ENCODE measurements at places on chromosomes 4 and X. TPM values are rescaled to one million over a fixed set of nuclear protein-coding genes. Genes with fewer than 3 reads are reported as not detected.
A peak's percentile ranks its signal among the peaks of the same experiment; 100 is the strongest.

The NIPAL1 gene
- 24.1 TPM for total RNA-seq

GRCh38 chr4:174318829-174319764 is 35.4 kb downstream of the CEP44 start:
- peak; percentile 13 for DNase-seq

DNA sequence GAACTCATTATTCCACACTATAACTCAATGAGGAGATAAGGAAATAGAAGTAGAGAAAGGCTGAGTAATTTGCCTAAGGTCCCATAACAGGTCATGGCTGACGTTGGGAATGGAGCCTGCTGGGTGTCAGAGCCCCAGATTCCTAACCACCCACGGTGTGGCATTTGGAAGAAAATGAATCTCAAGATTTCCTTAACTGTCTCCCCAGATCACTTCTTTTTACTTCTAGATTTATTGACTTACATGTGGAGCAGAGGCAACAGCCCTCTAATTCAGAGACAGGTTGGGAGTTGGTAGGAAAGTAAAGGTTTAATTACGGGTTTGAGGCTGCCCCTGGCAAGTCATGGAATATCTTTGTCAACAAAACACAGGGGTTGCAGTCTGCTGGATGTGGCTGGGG is 134.0 kb downstream of the ARHGAP10 start:
- no peak for DNase-seq

GRCh38 chrX:154507673-154508383 is 8.2 kb downstream of the FAM3A start:
- no peak for DNase-seq

DNA sequence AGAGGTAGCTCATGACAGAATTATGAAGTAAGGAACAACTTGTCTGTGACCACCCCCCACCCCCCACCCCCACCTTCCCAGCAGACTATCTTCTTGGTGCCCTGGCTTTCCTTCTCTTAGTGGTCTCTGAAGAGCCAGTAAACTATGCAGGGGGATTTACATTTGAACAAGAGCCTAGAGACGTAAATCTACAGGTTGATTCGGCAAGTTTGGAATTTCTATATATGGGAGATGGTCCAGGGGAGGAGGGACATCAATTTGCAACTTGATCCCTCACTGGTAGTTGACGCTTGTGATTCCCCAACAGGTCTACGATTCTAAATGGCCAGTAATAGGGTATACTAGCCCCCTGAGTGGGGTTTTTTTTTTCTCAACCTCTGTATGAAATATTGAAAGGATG is 36.7 kb downstream of the IL13RA1 start:
- DNase-seq = no peak

- no peak for DNase-seq
These were observed 58.8 kb downstream of the FRMPD4 start for GRCh38 chrX:12197030-12197429.
